ENCODE measurements at places on chromosomes 11 and 22.
A peak's percentile ranks its signal among the peaks of the same experiment; 100 is the strongest.

- DNase-seq = no peak
Measured at GRCh38 chr11:12224537-12224893, 114.1 kb downstream of the MICAL2 start.

GRCh38 chr11:62352355-62353336, 15.4 kb downstream of the ASRGL1 start:
- DNase-seq = no peak

GRCh38 chr11:10208131-10208575, 85.9 kb downstream of the SBF2 start:
- peak; percentile 29 for DNase-seq

- no peak for DNase-seq
Measured at GRCh38 chr11:40183073-40184064, 1276.1 kb downstream of the LRRC4C start.

DNA sequence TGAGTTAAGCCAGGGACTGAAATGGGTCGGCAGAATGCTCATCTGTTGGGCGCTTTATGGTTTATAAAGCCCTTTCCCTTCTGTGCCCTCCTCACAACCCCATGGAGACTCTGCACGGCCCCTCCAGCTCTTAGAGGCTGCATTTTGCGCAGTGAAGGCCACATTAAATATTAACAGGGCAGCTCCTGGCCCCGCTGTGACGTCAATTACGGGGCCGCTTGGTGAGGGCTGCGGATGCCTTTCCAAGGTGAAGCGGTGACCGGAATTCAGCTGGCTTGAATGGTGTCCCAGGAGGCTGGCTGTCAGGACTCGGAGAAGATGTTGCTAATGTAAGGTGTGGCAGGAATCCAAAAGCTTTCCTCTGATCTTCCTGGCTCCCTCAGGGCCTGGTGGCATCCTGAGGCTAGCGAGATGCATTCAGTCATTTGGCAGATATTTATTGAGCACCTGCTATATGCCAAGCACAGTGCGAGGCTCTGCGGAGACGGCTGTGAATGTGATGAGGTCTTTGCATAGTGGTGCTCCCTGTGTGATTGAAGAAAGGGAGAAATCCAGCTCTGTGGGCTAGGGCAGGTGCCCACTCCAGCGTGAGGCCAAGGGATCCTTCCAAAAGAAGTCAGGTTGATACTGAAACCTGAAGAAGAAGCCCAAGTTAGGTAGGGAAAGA, 10.4 kb upstream of the YWHAH start:
- DNase-seq = no peak

- DNase-seq = no peak
Measured at GRCh38 chr22:49569286-49570031, 258.2 kb downstream of the BRD1 start.

GRCh38 chr11:44308923-44309477, 939 bp downstream of the ALX4 start:
- no peak for DNase-seq

DNA sequence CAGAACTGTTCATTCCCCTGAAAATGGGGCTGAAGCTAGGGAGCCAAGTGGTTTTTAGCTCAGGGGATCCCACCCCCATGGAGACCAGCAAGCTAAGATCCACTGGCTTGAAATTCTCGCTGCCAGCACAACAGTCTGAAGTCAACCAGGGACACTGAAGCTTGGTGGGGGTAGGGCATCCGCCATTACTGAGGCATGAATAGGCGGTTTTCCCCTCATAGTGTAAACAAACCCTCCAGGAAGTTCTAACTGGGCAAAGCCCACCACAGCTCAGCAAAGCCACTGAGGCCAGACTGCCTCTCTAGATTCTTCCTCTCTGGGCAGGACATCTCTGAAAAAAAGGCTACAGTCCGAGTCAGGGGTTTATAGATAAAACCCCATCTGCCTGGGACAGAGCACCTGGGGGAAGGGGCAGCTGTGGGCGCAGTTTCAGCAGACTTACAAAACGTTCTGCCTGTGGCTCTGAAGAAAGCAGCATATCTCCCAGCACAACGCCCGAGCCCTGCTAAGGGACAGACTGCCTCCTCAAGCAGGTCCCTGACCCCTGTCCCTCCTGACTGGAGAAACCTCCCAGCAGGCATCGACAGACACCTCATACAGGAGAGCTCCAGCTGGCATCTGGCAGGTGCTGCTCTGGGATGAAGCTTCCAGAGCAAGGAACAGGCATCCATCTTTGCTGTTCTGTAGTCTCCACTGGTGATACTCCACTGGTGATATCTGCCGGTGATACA, 32.7 kb downstream of the GAB4 start:
- no peak for DNase-seq

GRCh38 chr11:72833811-72834493, 19.7 kb downstream of the ATG16L2 start:
- no peak for DNase-seq

DNA sequence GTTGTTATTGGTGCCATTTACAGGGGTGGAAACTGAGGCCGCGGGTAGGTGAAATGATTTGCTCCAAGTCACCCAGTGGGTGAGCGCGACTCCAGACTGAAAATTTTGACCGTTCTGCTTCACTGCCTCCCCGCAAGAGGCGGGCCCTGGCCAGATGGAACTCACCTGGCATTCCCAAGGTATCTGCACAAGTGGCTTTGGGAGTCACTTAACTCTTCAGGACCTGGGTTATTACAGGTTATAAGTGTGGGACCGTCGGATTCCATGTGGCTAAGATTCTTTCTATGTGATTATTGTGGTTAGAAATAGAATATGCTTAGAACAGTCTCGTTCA, 598 bp downstream of the CABIN1 start:
- peak; percentile 13 for DNase-seq

DNA sequence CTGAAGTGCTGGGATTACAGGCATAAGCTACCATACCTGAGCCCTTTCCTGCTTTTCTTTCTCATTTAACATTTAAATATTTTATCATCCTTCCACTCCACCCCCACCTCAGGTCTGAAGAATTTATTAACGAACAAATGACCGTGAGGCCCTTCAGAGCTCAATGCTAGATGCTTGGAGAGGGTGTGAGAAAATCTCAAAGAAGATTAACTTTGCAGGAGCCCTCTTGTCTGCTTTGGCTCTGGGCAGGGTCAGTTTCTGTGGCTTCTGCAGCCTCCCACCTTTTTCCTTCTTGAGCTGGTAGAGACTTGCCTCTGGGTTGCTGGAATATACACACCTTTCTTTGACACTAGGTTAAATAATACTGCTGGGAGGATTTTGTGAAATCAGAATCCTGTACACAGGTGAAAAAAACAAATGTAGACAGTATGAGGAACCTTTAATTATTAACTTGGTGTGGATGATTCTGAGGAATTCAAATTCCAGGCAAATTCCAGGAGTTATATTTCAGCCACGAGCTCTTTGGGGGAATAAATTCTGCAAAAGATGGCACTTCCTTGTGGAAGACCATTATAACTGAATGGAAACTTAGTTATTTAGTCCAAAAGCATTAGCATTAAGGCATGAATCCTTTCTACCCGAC, 3.4 kb upstream of the ZBTB44 start:
- no peak for DNase-seq

All from NCI-H510A treated with DMSO at 0.1 percent for 48 hours (cell line).